Activated T-cell treated with anti-CD3 and anti-CD28 coated beads, Interleukin-2, amount 50 U/mL, for 24 hours (primary cell): ENCODE measurements at places on chromosomes 1 and 21.

- peak; percentile 80 for DNase-seq
Measured at GRCh38 chr1:11893907-11894251, 32.3 kb downstream of the KIAA2013 start.

GRCh38 chr1:30966690-30967369 is 58.3 kb upstream of the SDC3 start:
- DNase-seq = no peak

DNA sequence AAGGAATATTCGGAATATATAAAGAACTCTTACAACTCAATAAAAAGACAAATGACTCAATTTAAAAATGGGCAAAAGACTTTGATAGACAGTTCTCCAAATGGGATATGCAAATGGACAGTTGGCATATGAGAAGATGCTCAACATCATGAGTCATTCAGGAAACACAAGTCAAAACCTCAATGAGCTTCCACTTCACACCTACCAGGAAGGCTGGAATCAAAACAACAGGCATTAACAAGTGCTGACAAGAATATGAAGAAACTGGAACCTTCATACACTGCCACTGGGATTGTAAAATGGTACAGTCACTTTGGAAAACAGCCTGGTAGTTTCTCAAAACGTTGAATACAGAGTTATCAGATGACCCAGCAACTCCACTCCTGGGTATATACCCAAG is 17.2 kb downstream of the PGBD5 start:
- no peak for DNase-seq

- no peak for DNase-seq
Measured at GRCh38 chr1:236151739-236152424, 9.5 kb downstream of the GPR137B start.

DNA sequence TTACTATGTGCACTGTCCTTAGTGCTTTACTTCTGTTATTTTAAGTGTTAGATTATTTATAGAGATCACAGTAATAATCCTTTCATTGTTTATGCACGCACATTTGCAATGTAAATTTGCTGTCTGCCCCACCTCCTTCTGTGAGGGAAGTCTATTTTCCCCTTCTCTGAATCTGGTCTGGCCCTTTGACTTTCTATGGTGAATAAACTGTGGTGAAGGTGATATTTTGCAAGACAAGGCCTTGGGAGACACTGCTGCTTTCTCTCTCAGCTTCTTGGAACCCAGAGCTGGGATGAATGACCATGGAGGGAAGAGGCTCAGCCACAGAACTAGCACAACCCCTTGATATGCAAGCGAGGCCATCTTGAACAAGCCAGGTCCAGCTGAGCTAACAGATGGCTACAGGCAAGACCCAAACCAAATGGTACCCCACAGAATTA is 156.3 kb downstream of the ST6GALNAC3 start:
- no peak for DNase-seq

DNA sequence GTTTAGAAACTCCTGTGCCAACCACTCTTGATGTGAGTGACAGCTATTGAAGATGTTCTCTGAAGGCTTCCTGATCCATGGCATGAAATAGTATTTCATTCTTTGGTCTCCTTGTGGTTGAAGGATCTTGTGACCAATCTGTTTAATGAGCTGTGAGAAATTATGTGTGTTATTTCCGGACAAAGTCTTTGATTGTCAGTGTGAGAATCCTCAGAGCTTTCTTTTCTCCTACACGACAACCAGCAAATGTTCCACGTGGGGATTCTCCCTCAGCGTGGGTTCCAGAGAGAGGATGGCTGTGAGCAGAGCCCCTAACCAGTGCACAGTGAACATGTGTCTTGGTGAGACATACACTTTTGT is 45.0 kb upstream of the HOOK1 start:
- no peak for DNase-seq

DNA sequence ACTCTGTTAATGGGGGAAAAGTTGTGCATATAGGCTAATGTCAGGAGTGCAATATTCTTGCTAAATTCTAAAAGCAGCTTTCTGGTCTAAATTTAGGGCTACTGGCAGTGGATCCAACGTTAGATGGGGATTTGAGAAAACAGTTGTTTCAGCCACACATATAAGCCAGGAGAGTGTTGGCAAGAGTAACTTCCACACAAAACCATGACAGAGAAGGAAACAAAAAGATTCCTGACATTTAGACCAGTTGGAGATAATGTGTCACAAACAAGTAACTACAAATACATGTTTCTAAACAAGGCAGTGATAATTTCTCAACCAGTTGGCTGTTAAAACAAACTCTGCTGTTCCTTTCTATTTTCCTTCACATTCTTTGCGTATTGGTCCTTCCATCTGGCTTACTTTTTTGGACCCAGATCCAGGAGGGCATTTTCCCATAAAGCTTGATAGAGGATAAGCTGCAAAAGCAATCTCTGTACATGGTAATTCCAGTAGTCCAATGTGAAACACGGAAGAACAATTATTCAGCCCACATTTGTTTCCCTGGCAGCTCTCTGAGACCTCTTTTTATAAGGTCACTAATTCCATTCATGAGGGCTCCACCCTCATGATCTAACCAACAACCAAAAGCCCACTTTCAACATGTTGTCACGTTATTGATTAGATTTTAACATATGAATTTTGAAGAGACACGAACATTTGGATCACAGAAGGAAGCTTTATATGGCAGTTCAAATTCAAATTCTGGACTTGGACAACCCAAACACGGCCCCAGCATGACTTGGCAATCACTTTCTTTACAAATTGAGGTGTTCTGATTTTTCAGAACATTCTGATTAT is 1888.6 kb downstream of the MRPL39 start:
- DNase-seq = no peak

DNA sequence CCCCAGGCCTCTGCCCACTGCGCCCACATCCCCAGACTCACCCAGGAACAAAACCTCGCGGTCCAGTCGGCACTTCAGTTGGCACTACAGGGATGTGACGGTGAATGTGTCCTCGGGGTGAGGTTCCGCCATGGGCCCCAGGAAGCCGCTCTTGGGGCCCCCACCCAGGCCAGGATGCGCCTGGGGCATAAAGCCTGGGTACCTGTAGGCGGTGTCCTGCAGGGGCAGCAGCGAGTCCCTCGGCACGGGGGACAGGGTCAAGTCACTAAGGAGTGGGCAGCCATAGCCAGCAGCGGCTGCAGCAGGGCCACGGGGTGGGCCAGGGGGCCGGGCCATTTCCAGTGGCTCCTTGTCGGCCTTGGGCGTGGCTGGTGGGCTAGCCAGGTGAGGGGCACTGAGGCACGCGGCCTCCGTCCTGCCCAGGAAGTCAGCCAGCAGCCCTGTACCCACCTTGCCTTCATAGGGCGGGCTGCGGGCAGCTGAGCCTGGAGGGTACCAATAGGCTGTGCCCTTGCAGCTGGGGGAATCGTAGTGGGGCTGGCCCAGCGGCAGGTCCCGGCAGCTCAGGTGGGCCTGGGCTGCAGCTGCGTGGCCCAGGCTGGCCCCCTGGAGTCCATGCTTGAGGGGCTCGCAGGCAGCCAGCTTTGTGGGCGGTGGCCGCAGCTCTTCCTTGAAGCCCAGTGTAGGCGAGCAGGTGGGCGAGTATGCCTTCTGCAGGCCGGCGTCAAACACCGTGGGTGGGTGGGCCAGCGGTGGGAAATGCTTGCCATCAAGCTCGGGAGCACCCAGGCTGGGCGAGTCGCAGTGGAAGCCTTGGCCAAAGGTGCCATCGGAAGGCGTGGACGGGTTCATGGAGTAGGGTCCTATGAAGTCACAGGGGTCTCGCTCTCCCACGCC is 56.5 kb downstream of the AHDC1 start:
- DNase-seq = no peak

DNA sequence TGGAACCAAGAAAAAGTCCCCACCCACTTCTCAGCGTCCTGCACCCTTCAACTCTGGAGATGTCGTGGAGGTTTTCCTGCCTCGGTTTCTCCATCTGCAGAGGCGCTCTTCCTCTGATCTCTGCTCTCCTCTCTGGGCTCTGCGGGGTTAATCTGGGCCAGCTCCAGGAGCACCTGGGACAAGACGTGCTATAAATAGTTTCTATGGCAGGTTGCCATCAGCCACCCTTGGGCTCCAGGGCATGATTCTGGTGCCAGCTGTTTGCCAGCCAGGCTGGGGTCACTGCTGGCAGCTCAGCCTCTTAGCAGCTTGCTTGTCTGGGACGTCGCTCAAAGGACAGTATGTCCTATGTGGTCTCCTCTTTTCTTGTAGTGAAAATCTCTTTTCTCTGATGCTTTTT is 137.1 kb downstream of the ACTL8 start:
- no peak for DNase-seq

DNA sequence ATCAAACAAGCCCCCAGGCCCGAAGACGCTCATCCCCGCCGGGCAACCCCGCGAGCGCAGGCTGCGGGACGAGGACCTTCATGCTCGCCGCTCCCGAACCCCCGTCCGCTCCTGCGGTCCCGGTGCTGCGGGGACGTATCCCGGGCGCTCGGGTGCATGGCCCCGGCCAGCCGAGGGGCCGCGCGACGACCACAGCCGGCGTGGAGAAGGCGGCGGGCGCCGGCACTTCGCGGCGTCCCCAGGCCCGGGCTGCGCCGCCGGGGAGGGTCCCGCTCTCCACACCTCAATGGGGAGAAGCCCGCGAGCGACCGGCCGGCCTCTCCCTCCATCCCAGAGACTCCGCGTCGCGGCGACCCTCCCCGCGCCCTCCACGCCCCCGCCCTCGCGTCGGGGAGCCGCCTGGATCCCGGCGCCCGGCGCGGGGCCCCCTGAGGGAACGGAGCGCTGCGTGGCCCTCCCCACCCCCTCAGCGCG is 401 bp downstream of the ERRFI1 start:
- no peak for DNase-seq

GRCh38 chr1:180178511-180179161 is 24.0 kb downstream of the QSOX1 start:
- DNase-seq = peak; percentile 80

GRCh38 chr1:6508154-6508815 is 16.8 kb upstream of the PLEKHG5 start:
- DNase-seq = no peak

GRCh38 chr1:176552217-176552991 is 89.4 kb downstream of the PAPPA2 start:
- DNase-seq = no peak

- no peak for DNase-seq
Measured at GRCh38 chr21:40687625-40688024, 159.3 kb downstream of the DSCAM start.

DNA sequence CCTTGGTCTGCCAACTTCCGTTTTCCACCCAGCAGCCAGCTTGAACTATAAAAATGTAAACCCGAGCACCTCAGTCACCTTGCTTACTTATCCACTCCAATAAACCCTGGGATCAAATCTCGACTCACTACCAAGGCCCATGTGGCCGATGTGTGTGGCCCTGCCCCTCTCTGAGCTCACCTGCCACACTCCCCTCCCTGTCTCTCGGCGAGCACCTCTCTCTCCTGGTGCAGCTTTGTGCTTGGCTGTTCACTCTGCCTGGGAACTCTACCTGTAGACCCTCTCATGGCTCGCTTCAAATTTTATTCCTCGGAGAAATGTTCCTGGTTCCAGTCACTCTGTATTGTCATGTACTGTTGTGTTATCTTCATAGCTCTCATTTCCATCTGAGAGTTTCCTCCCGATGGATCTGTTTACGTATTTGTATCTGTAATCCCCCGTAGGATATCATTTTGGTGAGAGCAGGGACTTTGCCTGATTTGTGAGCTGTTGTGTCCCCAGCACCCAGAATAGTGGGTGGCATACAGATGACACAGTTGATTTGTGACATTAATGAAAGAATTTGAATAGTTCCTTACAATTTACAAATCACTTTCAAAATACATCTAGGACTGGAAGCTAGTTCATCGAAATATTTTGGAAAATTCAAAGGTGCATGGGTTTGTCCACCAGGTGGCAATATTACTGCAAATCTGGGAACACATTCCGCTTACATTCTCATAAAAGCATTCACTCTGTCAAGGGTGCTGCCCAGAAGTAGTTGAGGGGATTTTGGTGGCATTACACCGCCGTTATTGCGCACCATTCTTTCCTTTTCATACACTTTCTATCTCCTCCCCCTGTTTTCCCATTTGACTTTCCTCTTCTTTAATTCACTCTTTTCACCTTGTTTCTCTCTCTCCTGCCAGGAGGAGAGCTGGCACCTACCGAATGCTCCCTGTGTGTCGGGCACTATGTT is 95.3 kb downstream of the ABCA4 start:
- no peak for DNase-seq

DNA sequence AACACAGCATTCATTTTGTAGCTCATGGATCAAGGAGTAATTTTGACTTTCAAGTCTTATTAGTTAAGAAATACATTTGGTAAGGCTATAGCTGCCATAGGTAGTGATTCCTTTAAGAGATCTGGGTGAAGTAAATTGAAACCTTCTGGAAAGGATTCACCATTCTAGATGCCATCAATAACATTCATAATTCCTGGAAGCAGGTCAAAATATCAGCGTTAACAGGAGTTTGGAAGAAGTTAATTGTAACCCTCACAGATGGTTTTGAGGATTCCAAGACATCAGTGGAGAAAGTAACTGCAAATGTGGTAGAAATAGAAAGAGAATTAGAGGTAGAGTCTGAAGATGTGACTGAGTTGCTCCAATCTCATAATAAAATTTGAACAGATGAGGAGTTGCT is 216.6 kb downstream of the GREM2 start:
- no peak for DNase-seq

GRCh38 chr1:36306210-36306901 is at the start of gene SH3D21:
TSS of gene SH3D21 (plus strand) at chr1:36306368. CDS start at chr1:36306421, 53 bp downstream.
- peak; percentile 68 for DNase-seq

- DNase-seq = no peak
Measured at GRCh38 chr1:7857985-7858384, 5.1 kb upstream of the UTS2 start.

DNA sequence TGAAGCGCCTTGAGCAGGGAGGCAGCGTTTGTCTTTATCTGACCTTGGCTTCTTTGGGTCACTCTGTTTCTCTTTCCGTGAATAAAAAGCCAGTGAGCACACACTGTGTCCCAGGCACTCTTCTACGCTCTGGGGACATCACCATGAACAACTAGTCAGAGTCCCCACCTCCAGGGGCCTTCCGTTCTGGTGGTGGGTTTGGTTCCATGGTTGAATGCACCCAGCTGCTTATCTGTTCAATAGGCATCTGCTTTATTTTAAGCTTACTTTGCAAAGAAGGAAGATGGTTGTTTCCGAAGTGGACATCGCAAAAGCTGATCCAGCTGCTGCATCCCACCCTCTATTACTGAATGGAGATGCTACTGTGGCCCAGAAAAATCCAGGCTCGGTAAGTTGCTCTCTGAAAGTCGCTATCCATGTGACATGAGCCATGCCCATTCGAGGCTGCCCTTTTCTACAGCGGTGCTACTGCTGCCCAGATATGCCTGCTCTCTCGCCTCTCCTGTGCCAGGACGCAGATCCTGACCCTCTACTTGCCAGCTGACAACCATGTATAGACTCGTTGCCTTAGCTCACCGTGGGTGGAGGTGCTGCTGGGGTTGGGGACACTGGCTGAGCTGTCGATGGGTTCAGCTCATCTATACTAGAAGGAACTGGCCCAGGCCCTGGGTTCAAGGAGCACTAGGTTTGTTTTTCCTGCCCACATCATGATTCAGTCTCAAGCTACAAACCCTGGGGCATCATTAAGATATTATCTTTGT is 5.9 kb downstream of the MX1 start:
- no peak for DNase-seq

GRCh38 chr1:48572646-48573258 is 100.7 kb upstream of the SPATA6 start:
- DNase-seq = no peak
